ENCODE measurements at places on chromosomes 7 and 10.

DNA sequence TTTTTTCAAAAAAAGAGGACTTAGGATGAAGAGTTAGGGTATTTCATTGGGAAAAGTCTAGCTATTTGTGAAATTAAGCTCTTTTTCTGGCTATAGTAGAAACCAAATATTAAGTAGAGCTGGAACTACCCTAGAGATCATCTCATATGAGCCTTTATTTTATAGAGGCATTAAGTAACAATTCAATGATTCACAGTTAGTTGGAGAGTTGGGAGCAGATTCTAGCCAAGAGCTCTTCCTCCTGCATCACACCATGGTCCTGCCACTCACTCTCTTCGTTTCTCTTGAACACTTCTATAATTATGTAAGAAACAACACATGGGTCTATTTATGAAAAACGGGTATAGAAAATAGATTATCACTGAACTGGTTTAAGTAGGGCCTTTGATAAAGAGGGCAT lies 76.1 kb upstream of the ANK3 start:
- no peak for DNase-seq

DNA sequence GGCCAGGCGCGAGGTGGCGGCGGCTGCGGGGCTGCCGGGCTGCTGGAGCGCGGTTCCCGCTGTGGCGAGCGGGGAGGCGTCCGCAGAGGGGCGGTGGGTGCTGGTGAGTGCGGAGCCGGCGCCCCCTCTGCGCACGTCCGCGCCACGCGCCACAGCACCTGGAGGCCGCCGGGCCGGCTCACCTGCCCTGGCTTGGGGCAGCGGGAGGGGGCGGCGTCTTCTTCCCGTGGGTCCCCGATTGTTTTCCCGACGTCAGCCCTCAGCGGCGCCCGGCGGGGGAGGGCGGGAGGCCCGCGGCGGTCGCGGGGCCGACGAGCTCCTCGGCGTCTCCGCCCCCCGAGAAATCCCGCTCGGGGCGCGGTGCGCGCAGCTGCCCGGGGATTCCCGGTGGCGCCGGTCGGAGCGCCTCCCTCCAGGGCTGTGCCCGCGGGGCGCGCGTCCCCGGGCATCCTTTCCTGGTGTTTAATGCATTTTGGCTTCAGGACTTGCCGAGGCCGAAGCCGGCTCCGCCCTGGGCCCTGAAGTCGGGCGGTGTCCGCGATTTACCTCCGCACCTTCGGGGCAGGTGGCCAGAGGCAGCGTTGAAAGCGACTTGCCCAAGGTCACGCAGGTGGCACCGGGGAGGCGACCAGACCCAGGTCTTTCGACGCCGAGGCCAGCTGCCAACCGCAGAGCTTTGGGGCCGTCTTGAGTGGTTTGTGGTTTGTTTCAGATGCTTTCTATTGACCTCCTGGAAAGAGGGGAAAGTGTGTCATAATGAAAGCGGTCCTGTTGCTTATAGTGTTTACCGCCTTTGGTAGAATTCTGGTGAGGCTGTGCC lies 561 bp downstream of the PLEKHA1 start:
- peak; percentile 38 for DNase-seq

GRCh38 chr10:79361726-79362397 lies 14.6 kb downstream of the PPIF start:
- no peak for DNase-seq

DNA sequence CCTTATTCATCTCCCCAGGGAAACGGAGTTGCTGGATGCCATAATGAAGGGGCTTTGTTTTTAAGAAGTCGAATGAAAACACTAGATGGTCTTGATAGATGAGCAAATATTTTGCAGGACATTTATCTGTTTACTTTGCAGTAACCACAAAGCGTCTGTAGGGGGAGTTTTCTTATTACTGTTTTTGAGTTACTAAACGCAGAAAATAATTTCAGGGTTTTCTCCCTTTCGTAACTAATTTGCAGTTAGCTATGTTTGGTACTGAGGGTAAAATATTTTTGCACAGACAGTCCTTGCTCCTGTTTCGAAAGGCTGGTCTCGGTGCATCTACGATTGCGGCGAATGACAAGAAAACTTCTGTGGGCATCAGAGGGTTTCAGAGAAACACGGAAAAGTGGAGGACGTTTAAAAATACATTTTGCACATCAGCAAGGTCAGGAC lies 505.6 kb upstream of the MKI67 start:
- no peak for DNase-seq

- DNase-seq = no peak
These were observed 93.8 kb downstream of the MAP3K8 start for GRCh38 chr10:30527623-30528428.

- DNase-seq = no peak
These were observed 110.0 kb upstream of the GLCCI1 start for GRCh38 chr7:7858559-7858958.

DNA sequence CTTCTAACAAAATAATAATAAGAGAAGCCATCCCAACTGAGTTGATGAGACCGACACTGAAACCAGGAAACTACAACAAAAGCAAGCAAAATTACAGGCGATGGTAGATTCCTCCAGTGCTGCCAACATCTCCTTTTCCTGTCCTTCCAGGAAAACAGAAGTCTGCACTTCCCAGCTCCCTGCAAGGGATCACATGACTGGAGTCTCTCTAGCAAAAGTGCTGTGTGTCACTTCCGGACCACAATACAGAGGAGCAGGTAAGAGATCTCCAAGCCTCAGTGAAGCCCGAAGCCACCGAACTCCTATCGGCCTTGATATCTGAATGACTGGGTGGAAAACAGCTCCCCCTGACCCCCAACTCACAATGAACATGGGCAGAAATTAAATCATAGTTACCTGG lies 63.2 kb downstream of the SMURF1 start:
- DNase-seq = no peak

DNA sequence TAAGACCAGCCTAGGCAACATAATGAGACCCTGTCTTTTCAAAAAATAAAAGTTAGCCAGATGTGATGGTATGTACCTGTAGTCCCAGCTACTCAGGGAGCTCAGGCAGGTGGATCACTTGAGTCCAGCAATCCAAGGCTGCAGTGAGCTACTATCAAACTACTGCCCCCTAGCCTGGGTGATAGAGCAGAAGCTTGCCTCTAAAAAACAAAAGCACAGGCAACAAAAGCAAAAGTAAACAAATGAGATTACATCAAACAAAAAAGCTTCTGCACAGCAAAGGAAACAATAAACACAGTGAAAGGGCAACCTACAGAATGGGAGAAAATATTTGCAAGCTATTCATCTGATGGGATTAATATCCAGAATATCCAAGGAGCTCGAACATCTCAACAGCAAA lies 65.4 kb downstream of the FANK1 start:
- no peak for DNase-seq

- DNase-seq = no peak
These were observed 1064.6 kb upstream of the LRRTM3 start for GRCh38 chr10:65861249-65861648.

- no peak for DNase-seq
These were observed 201.7 kb downstream of the SKAP2 start for GRCh38 chr7:26662646-26663045.
